RPMI7951 (cell line): ENCODE measurements at places on chromosomes 11 and 22.

DNA sequence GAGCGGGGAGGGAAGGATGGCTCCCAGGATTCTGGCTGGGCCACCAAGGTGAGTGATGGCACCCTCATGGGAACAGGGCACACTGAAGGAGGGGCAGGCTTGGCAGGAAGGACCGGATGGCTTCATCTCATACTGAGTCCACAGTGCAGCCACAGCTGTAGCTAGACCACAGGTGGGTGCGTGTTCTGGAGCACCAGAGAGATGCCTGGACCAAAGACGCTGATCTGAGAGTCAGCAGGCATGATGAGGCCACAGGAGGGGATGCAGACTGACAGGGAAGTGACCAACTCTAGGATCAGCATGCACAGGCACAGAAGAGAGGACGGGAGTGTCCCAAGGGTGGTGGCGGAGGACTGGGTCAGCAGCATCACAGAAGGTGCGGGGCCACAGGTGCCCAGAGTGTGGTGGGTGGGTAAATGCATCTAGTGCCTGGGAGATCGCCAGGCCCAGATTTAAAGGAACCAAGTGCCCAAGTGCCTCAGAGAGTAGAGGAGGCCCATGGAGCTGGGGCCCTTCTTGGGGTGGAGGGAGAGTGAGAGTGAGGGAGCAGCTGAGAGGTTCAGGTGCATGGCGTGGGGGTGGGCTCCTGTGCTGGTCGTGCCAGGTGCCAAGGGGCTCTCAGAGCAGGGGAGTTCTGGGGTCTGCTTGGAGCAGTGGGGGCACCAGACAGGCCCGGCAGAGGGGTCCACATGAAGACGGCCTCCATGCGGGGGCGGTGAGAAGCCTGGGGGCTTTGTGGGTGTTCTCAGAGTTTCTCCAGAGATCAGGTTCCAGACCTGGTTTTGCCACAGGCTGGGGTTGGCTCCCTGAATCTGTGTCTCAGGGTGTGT is 113.7 kb downstream of the CEP164 start:
- no peak for DNase-seq

DNA sequence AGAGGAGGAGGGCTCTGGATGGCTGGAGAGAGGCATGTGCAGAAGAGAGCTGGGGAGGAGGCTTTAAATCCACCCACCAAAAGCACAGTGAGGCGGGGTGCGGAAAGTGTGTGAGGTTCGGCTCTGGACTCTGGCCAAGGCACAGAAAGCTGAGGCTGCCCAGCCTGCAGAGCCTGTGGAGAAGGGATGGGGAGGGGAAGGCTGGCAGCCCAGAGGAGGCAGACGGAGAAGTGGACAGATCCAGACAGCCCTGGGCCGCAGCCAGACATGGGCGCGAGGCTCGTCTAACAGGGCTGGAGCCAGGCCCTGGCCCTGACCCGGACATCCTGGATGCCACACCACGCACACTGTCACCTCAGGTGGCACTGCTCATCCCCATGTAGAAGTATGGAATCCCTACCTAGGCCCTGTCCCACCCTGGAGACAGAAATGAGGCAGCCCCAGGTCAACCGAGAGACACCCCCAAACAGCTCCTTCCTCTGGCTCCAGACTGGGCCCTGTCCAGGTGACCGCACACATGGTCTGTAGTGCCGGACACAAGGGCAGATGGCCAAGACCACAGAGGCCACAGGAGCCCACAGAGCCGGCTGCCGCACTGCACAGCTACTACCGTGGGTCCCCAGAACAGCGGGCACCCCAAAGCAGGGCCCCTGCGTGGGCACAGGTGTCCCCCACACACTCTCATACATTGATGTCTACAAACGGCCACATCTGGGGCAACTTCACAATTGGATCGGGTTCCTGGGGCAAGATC is 16.6 kb upstream of the MOB2 start:
- no peak for DNase-seq

GRCh38 chr11:7414973-7415817 is 70.1 kb upstream of the OLFML1 start:
- DNase-seq: no peak

GRCh38 chr11:2943711-2944118 is 14.5 kb upstream of the PHLDA2 start:
- no peak for DNase-seq

- peak; percentile 95 for DNase-seq
These were observed 48.6 kb downstream of the MTNR1B start for GRCh38 chr11:93017821-93018690.

DNA sequence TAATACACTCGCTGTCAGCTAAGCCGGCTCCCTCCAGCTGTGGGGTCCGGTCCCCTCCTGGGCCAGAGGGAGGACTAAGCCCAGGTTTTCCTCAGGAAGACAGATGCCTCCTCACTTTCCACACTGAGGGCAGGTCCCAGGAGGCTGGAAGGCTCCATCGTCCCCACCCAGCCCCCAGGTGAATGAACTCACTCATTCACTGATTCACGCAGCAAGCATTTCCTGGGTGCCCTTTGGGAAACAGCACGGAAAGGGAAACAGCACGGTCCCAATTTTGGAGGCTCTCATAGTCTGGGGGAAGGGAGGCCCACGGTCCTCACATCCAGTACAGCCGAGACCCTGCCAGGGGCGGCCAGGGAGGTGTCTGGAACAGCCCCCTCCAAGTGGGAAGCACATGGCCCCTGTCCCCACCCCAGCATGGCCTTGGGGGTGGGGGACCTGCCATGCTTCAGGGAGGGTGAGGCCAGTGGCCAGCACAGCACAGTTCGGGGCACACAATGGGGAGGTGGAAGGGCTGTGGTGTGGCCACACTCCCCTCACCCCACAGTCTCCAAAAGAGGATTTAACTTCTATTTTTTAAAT is 9.3 kb upstream of the TH start:
- no peak for DNase-seq

GRCh38 chr11:68661014-68661413 is 23.3 kb upstream of the GAL start:
- DNase-seq: no peak

- DNase-seq: peak; percentile 52
These were observed 1.7 kb downstream of the FGF3 start for GRCh38 chr11:69817265-69818230.

- no peak for DNase-seq
These were observed 2.3 kb downstream of the MTFP1 start for GRCh38 chr22:30427871-30428270.

DNA sequence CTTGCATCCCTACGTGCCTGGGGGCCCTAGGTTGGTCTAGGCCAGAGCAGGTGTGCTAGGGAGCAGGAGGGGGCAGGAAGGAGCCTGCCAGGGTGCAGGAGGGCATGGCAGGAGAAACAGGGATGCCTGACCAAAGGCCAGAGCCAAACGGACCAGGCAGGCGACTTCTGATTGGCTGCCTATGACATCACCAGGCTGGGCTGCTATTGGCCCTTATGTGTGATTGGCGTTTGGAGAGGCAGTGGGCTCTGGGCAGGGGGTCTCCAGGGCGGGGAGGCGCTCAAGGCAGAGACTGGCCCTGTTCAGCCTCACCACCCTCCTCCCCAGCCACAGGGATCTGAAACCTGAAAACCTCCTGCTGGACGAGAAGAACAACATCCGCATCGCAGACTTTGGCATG is 44.4 kb downstream of the MOB2 start:
- DNase-seq: no peak

GRCh38 chr22:49305214-49305965 is 522.3 kb downstream of the BRD1 start:
- no peak for DNase-seq

GRCh38 chr11:20156876-20157613 is 3.2 kb downstream of the DBX1 start:
- DNase-seq: no peak

- peak; percentile 76 for DNase-seq
These were observed at the start of gene CPT1A for GRCh38 chr11:68841718-68842426. CPT1A (minus strand) TSS chr11:68841916; CDS start chr11:68815474, 26,442 bp downstream.

DNA sequence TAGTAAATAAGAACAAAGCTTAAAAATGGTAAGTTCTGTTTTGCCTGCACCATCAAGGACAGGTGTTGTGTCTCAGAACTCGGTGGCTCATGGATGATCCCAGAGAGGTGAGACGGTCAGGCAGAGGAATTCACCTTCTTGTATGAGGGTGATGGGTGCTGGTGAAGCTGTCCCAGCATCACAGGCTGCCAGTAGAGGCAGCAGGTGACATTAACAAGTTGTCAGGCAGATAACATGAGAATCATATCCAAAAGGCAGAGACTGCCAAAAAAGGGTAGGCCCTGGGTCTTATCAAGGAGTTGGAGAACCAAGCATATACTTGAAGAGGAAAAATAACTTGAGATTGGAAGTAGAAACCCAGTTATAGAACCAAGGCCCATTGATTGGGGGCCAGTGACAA is 437.8 kb downstream of the DYNC2H1 start:
- DNase-seq: no peak

GRCh38 chr22:23915290-23915689 is 21.1 kb downstream of the MIF start:
- no peak for DNase-seq
